Activated T-cell treated with anti-CD3 and anti-CD28 coated beads, Interleukin-2, amount 50 U/mL, for 72 hours (primary cell): ENCODE measurements at places on chromosomes 11 and 22. TPM values are rescaled to one million over a fixed set of nuclear protein-coding genes. Genes with fewer than 3 reads are reported as not detected.

Gene MS4A4A
- not detected for total RNA-seq

Gene OR5B21
- not detected for total RNA-seq

GRCh38 chr11:64687643-64688533 is 35.1 kb downstream of the NRXN2 start:
- peak overlapping the region; percentile 46 for H3K4me3 ChIP-seq
- peaks cover 9% of the 10 kb centered on the region for H3K4me1 ChIP-seq
- no peak for DNase-seq
- no peak overlapping the region for H3K27ac ChIP-seq
- no peaks in the 10 kb centered on the region for H3K36me3 ChIP-seq

- H3K4me3 ChIP-seq: no peak overlapping the region
- no peak overlapping the region for H3K27ac ChIP-seq
- no peaks in the 10 kb centered on the region for H3K27me3 ChIP-seq
- peaks cover 47% of the 10 kb centered on the region for H3K4me1 ChIP-seq
These were observed 3.3 kb downstream of the RAB6A start for GRCh38 chr11:73757598-73757997.

- H3K4me3 ChIP-seq: no peak overlapping the region
- no peak for DNase-seq
- no peak overlapping the region for H3K27ac ChIP-seq
- no peaks in the 10 kb centered on the region for H3K36me3 ChIP-seq
- peaks cover 5% of the 10 kb centered on the region for H3K27me3 ChIP-seq
These were observed 39.7 kb downstream of the C11orf91 start for GRCh38 chr11:33660962-33661361.

Gene KCNQ1
- 11.4 TPM for total RNA-seq

DNA sequence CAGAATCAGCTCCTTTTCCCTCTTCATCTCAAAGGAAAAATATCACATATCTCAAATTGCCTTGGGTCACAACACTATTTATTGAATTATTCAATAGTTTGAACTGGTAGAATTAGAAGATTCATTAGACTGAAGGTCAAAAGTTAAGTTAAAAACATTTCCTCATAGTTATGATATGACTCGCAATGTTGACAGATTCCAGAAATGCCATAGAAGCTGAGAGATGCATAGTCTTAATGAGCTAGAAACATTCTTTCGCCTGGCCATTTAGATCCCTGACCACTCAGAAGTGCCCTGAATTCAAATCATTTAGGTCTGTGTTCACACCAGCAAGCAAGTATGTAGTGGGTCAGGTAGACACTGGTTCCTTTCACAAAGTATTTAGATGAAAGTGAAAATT is 44.4 kb downstream of the FAT3 start:
- no peaks in the 10 kb centered on the region for H3K4me1 ChIP-seq
- H3K27me3 ChIP-seq: no peaks in the 10 kb centered on the region
- no peak overlapping the region for H3K27ac ChIP-seq
- no peak for DNase-seq

Gene CRYBB3
- 0.77 TPM for total RNA-seq

DNA sequence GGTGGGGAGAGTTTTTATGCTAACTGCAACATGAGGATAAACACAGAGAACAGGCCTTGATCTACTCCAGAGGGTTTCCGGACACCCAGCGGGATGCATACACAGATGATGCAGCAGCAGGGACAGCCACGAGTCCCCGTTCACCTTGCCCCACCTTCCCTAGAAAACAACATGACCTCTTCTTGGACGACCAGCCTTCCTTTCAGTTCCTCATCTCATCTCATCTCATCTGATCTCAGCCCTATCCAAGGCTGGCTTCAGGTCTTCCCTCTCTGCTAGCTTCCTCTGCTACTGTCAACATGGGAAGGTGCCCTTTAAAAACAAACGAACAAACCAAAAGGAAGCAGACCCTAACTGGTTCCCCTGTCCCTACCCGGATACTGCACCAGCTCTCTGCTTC is 1356.2 kb downstream of the TBC1D22A start:
- no peaks in the 10 kb centered on the region for H3K36me3 ChIP-seq
- no peaks in the 10 kb centered on the region for H3K4me1 ChIP-seq
- no peak for DNase-seq
- H3K27ac ChIP-seq: no peak overlapping the region

DNA sequence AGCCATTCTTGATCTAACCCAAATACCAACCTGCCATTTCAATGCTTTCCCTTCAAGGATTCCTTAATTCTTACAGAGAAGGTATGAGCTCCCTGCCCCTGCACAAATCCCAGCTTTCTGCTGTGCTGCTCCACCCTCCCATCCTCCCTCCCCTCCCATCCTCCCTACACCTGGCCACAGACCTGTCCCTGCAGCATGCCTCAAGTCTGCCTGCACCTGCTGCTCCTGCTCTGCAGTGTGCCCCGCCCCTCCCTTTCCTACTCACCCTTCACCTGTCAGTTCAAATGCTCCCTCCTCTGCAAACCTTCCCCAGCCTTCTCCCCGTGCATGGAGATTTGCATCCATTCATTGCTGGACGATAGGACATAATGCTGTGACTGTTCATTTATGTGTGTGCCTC is 139.9 kb upstream of the NARS2 start:
- no peak overlapping the region for H3K27ac ChIP-seq
- H3K36me3 ChIP-seq: no peaks in the 10 kb centered on the region
- no peak overlapping the region for H3K4me3 ChIP-seq
- no peak for DNase-seq
- peaks cover 37% of the 10 kb centered on the region for H3K27me3 ChIP-seq
- peaks cover 9% of the 10 kb centered on the region for H3K4me1 ChIP-seq

DNA sequence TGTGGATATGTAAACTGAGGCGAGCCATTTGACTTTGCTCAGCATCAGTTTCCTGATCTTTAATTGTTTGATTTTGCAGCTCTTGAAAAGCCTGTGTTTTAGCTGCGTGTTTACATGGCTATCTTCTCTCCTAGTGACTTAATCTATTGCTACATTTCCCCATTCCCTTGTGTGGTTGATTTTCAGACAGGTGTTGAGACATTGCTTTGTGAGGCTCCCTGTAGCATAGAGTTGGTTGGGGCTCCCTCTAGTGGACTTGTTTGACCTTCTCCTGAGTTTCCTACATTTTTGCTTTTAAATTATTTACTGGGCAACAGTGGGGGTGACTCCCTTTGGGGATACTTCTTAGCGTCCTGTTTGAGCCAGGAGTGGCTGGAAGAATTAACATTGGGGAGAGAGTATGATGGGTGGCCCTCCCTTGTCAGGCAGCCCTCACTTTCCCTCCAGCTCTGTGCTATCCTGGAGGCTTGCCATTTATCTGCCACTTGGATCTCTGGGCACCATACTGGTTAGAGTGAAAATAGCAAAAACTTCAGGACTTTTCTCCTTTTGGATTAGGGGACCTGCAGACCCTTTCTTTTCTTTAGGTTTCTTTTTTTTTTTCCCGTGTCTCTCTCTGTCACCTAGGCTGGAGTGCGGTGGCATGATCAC is 9.2 kb upstream of the CBL start:
- peaks cover 10% of the 10 kb centered on the region for H3K4me1 ChIP-seq
- peak; percentile 77 for DNase-seq
- no peaks in the 10 kb centered on the region for H3K36me3 ChIP-seq
- no peaks in the 10 kb centered on the region for H3K27me3 ChIP-seq
- no peak overlapping the region for H3K27ac ChIP-seq

GRCh38 chr22:42692239-42693054 is 28.2 kb downstream of the A4GALT start:
- H3K27ac ChIP-seq: no peak overlapping the region
- DNase-seq: no peak
- H3K27me3 ChIP-seq: no peaks in the 10 kb centered on the region
- H3K36me3 ChIP-seq: no peaks in the 10 kb centered on the region
- H3K4me1 ChIP-seq: no peaks in the 10 kb centered on the region
- no peak overlapping the region for H3K4me3 ChIP-seq

Gene FDXACB1
- total RNA-seq: 4.9 TPM

Gene FAM180B
- 0.24 TPM for total RNA-seq
